T-helper 1 cell (primary cell): ENCODE measurements at places on chromosomes 7 and 10.

GRCh38 chr10:63169624-63170023, 36.5 kb downstream of the NRBF2 start:
- DNase-seq, result no peak

GRCh38 chr10:100519311-100520051, at the start of gene SEC31B:
SEC31B (minus strand) TSS chr10:100519861; CDS start chr10:100516952, 2,909 bp downstream.
- no peak for DNase-seq

- DNase-seq, result no peak
These were observed 498.6 kb downstream of the GALNT17 start for GRCh38 chr7:71630516-71630915.

DNA sequence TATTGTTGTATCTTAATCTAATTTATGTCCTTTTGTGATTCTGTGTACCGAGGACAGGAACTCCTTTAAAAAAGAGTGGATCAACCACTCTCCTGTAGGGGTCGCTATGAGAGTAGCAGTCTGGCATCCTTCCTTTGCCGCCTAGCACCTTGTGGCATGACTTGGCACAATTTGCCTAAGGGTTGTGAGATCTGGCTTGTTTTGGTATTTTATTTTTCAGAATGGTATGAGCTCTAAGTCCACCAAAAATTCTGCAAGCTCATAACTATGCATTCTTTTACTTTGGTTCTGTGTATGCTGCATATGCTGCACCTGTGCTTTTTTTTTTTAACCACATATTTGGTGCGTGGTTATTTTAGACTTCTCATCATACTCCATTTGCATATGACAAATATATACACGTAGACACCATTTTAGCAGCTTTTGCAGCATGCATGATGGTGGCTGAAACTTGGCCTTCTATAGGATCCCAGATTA, 112.8 kb downstream of the CDK14 start:
- DNase-seq, result no peak

DNA sequence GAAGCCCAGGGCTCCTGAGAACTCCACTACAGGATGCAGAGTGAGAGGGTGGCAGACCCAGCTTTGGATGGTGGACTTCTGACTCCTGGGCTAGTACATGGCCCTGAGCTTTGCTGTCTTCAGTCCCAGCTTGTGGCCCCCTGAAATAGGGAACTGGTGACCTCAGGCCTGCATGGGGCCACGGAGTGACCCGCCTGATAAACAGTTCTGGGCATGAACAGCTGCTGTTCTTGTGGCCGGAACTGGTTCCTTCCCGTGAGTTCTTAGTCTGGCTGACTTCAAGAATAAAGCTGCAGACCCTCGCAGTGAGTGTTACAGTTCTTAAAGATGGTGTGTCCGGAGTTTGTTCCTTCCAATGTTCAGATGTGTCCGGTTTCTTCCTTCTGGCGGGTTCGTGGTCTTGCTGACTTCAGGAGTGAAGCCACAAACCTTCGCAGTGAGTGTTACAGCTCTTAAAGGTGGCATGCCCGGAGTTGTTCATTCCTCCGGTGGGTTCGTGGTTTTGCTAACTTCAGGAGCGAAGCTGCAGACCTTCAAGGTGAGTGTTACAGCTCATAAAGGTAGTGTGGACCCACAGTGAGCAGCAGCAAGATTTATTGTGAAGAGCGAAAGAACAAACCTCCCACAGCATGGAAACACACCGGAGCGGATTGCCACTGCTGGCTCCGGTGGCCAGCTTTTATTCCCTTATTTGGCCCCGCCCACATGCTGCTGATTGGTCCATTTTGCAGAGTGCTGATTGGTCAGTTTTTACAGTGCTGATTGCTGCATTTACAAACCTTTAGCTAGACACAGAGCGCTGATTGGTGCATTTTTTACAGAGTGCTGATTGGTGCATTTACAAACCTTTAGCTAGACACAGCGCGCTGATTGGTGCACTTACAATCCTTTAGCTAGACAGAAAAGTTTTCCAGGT, 268.0 kb downstream of the ZEB1 start:
- no peak for DNase-seq
